ENCODE measurements at places on chromosomes 2 and 18.

DNA sequence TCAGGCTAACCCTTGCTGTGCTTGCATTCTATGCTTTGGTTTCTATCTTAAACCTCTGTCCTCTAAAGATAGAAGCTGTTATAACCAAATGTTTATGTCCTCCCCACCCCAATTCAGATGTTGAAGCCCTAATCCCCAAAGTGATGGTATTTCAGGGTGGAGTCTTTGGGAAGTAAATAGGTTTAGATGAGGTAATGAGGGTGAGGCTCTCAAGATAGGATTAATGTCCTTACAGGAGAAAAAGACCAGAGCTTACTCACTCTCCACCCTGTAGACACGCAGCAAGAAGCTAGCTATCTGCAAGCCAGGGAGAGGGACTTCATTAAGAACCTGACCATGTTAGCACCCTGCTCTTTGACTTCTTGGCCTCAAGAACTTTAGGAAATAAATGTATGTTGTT, 362.5 kb downstream of the ERBB4 start:
- no peak for DNase-seq

GRCh38 chr2:20443276-20443920, 3.5 kb upstream of the RHOB start:
- DNase-seq, result no peak

DNA sequence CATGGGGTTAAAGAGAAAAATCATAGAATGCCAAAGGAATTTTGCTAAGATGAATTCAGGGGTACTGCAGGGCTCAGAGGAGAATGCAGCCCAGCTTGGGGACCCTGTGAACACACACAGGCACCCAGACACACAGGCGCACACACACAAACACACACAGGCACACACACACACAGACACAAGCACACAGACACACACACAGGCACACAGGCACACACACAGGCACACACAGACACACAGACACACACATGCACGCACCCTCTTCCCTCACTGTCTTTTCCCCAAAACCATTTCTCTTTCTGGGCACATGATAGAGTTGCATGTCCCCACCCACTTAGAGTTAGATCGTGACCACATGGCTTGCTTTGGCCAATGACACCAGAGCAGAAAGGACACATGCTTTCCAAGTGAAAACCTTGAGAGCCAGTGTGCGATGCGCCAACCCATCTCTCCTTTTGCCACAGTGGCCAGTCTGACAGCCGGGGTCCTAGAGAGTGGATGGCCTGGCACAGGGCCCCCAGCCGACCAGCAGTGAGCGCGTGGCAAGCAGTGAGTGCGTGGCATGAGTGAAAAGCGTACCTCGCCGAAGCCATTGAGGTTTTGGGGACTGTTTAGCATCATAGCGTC, 163.3 kb downstream of the KLHL29 start:
- no peak for DNase-seq

DNA sequence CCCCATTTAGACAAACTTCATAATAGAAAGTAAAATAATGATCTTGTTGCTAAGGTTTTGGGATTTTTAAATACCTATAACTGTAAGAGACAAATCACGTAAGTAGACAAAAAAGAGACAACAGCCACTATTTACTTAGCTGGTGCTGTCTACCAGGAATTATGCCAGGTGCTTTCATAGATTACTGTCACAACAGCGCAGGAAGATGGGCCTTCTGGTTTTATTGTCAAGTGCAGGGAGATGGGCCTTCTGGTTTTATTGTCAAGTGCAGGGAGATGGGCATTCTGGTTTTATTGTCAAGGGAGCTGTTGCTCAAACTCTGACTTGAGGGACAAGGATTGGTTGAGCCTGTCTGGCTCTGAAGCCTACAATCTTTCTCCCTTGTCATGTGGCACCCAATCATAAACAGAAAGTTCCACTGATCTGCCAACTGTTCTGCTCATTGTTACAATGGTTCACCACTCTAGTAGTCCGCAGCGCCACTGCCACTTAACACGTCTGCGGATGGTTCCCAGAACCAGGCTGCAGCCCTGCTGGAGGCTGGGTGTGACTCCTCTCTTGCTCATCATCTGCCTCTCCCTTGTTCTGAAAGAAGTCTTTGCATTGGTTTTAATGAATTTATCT, 95.0 kb downstream of the RNF144A start:
- no peak for DNase-seq
